Colonic mucosa (tissue), 4 donors: ENCODE measurements at places on chromosomes 2 and 18.

GRCh38 chr2:49069829-49070228 lies 84.5 kb downstream of the FSHR start:
- no peak for DNase-seq

GRCh38 chr18:31979714-31980113 lies 36.8 kb upstream of the TRAPPC8 start:
- no peak for DNase-seq

DNA sequence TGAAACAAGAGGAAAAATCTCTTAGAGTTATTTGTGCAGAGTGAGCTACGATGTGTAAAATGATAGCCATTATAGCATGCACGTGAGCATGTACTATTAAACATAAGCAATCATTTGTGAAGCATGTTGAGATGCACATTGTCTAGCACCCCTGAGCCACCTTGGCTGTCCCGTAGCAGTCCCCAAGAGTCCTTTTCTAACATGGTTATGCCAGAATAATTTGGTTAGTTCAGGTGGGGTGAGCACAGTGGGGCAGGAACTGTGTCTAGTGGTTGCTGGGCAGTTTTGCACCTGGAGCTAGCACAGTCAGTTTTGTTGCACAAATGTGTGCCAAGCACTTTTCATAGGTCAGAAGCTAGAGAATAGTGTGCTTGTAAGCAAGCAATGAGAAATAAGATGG lies 809.8 kb downstream of the RNF144A start:
- DNase-seq = no peak

- DNase-seq = peak; percentile 58
Observed at GRCh38 chr2:119305497-119306195, 61.0 kb downstream of the C2orf76 start.

DNA sequence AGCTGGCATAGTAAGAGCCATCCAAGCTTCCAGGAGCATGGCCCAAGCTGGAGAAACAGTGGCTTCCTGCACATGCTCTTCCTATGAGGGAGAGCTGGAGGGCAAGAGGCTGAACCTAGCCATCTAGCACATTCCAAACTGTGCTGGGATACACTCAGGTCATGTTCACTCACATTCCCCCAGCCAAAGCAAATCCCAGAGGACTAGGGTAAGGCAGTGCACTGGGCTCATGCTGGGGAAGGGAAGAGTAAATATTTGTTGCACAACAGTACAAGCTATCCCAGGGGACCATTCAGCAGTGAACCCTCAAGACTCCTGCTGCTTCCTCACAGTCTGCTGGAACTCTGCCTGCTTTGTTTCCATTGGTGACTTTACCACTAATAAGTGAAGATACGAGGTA lies 20.7 kb upstream of the GYPC start:
- DNase-seq = no peak

GRCh38 chr2:88713408-88713807 lies 21.9 kb downstream of the RPIA start:
- DNase-seq = no peak

DNA sequence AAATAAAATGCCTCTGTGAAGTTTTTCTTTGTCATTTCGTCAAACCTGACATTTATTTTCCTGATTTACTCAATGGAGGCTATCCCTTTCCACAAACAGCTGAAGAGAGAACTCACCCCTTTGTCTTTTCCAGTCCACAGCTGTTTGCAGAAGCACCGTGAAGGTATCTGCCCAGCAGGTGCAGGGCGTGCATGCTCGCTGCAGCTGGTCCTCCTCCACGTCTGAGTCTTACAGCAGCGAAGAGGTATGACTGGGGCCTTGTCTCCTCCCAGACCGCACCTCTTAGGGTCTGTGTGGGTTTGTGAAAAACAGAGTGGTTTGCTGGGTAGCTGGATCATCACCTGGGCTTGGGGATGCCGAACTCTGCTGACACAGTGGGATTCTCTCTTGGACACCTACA lies 9.7 kb downstream of the SPP2 start:
- no peak for DNase-seq

- no peak for DNase-seq
Observed at GRCh38 chr2:221969087-221969829, 329.5 kb downstream of the PAX3 start.

- DNase-seq = no peak
Observed at GRCh38 chr18:12518326-12518725, 110.6 kb downstream of the PRELID3A start.

DNA sequence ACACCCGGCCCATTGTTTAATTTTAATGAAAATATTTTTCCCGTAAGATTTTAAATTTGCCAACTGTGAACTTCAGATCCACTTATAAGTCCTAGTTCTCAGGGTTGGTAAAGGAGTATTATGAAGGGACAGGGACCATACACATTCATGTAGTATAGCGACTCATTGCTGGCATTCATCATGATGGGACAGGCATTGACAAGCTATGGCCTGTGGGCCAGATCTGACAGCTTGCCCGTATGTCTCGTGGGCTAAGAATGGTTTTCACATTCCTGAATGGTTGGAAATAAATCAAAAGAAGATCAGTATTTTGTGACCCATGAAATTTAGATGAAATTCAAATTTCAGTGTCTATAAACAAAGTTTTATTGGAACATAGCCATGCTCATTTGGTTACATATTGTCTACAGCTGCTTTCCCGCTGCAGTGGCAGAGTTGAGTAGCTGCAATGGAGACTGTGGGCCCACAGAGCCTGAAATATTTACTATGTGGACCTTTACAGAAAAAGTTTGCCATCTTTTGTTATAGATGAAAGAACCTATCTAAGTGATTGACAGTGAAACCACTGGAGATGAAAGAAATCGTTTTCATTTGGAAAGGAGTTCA lies 4.1 kb downstream of the RAPGEF4 start:
- DNase-seq = no peak

- no peak for DNase-seq
Observed at GRCh38 chr2:58508006-58508405, 266.9 kb upstream of the FANCL start.

- DNase-seq = no peak
Observed at GRCh38 chr2:134420259-134420658, 166.4 kb downstream of the MGAT5 start.

DNA sequence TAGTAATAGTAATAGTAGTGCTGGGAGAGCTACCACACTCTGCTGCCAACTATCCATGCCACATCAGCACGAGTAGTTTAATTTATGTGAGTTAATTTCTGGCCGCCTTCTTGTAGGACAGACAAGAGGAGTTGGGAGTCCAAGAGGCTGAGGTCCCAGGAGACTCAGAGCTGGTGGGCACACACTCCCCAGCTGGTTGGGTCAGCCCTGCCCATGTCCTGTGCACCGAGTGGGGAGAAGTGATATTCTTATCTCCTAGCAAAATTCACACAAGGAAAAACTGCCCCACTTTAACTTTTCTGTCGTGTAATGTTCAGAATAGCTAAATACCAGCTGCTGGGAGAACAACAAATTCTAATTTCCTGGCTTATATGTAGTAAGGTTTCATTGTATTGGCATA lies 15.2 kb upstream of the MAP4K4 start:
- no peak for DNase-seq

DNA sequence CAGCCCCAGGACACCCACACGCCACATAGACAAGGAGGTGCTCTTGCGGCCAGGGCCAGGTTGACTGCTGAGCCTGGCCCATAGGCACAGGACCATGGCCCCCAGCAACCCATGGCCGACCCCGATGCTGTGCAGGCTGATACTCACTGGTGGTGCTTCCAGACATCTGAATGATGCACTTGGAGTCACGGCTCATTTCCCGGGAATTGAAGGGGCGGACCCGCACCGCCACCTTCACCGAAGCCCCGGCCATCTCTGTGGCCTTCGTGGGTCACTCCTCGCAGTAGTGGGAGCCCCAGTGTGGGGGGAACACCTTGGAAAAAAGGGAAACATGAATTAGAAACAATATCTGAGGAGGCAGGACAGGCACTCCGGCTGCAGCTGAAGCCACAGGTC lies 22.5 kb downstream of the KIF1A start:
- DNase-seq = no peak

GRCh38 chr2:183375821-183376220 lies 251.6 kb downstream of the NUP35 start:
- no peak for DNase-seq

- DNase-seq = no peak
Observed at GRCh38 chr2:29744976-29745375, 176.4 kb downstream of the ALK start.

DNA sequence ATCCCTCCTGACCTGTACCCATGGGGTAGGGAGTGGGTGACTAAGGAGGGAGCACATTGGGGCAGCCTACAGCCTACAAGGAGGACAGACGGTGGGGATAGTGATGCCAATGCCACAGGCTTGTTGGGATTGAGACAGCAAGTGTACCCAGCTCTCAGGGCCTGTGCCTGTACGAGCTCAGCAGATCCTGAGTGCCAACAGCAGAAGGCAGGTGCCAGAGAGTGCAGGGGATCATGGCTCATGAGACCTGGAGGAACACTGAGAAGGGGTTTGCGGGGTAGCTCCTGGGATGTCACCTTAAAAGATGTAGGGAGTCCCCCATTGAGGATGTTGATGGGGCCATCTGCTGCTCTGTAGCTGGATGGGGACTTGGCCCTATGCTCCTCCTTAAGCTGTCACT lies 10.3 kb upstream of the SNED1 start:
- no peak for DNase-seq

DNA sequence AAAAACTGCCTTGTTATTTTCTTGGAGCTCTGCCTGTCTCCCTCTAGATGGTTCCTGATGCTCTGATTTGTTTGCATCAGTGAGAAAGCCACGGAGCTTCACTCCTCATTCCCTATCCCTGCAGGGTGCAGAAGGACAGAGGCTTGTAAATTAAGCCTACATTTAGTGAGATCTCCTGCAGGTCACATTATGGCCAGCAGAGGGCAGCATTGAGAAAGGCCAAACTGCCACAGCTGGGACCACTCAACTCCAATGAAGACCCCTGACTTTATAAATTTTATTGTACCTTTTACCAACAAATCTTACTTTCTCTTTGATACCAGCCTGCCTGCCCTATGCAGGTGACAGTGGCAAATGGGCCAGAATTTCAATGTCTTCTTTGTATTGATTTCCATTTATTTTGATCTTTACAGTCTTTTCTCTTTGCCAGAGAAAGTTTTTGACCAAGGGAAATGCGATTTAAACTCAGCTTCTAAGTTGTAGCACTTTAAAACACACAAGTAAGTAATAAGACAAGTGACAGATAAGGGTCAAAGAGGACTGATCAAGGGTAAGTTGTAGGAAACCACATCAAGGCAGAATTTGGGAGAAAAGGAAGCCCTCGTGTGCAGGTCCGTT lies 1029.1 kb upstream of the KLHL29 start:
- DNase-seq = peak; percentile 50

DNA sequence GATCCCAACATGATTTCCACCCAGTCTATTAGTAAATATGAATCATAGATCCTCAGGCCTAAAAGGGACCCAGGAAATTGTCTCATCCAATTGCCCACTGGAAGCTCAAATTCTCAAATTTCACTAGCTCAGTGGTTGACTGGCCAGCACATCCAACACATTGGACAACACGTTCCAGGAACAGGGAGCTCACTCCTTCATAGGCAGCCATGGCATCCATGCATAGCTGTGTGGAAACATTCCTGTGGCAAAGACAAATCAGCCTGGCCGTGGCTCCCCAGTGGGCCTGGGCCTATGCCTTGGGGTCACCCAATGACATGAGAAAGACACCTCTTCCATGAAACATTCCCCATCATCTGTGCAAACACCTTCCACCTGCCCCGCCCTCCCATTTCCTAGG lies 261.1 kb downstream of the ANAPC1 start:
- no peak for DNase-seq
